ENCODE measurements at places on chromosomes 11 and 22.

DNA sequence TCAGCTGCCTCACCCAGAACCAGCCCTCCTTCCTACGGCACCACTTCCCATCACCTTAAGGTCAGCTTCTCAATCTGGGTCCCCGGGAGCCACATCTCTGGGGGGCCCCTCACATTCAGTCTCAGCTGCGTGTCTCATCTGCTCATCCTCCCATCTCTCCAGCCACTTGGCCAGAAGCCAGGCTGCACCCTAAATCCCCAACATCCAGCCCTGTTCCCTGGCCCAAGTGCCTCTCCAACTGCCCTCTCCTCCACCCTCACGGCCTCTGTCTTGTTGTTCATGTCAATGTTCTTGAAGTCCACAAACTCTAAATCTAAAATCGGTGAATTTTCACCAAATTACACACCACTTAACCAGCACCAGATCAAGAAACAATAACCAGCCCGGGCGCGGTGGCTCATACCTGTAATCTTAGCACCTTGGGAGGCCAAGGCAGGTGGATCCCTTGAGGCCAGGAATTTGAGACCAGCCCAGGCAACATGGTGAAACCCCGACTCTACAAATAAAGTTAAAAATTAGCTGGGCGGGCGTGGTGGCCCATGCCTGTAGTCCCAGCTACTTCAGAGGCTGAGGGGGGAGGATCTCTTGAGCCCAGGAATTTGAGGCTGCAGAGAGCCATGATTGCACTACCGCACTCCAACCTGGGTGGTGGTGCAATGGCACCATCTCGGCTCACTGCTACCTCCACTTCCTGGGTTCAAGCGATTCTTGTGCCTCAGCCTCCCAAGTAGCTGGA lies 33.7 kb downstream of the A4GALT start:
- no peak for DNase-seq

DNA sequence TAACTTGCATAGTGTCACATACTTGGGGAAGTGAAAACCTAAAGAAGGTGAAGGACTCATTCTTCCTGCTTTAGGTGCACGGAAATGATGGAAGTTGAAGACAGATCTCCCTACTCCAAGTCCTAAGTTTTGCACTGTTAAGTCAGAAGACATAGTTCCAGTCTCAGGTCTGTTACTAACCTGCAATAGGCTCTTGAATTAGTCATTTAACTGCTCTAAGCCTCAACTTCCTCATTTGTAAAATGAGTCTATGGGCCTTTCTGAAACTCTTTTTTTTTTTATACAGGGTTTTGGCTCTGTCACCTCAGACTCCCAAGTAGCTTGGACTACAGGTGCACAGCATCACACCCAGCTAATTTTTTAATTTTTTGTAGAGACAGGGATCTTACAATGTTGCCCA lies 30.8 kb upstream of the POU2AF1 start:
- DNase-seq: no peak

GRCh38 chr11:104763930-104764709 lies 134.1 kb downstream of the CASP12 start:
- DNase-seq: no peak

DNA sequence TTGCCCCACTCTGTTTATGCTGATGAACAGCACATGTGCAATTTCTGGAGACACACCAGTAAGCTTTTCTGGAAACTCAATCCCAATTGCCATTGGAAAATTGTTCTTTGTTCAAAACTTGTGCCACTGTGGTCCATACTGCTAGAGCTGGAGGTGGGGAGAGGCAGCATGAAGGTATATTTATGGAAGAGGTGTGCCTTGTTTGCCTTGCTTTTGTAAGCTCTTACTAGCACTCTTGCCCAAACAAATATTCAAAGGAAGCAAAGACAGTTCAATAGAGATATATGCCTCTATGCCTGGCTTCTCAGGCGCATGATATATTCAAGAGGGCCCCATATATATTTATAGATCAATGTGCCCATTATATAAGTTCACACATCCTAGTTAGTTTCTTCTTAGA lies 42.7 kb downstream of the TIMP3 start:
- DNase-seq: no peak

- no peak for DNase-seq
Measured at GRCh38 chr11:96523656-96524055, 133.8 kb downstream of the JRKL start.

DNA sequence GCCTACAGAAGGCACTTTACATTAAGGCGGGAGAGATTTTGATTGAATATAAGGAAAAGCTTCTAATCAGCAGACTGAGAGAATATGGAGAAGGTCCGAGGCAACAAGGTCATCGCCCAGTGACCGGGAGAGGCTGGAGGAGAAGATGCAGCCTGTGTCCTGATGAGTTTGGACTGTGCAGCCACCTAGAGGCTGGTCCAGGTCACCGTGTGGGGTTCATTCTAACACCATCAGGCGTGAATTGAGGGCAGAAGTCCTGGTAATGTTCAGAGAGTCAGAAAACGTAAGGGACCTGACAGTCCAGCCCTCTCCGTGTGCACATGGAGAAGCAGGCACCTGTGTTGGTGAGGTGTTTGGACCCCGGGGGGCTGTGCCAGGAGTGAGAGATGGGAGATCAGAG lies 102.7 kb downstream of the FEZ1 start:
- DNase-seq: no peak
